Fibroblast of skin of left biceps (primary cell): ENCODE measurements at places on chromosomes 2 and 18.

GRCh38 chr2:138700716-138701115 lies 79.5 kb downstream of the NXPH2 start:
- no peak for DNase-seq

DNA sequence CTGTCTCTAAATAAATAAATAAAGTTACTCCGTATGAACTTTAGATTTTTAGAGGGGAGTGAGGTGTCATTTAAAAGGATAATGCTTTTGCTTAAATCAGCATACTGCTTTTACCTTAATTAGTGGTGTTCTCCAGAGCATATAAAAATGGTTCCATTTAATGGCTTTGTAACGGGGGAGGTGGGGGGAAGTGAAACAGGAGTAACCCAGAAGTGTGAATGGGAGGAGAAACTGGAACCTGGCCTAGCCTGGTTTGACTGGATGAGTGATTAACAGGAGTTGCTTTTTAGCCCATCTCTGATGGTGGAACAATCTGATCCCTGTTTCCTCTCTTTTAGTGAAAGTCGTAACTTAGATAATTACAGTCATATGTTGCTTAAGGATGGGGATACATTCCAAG lies 1.6 kb downstream of the CNDP2 start:
- DNase-seq = no peak

DNA sequence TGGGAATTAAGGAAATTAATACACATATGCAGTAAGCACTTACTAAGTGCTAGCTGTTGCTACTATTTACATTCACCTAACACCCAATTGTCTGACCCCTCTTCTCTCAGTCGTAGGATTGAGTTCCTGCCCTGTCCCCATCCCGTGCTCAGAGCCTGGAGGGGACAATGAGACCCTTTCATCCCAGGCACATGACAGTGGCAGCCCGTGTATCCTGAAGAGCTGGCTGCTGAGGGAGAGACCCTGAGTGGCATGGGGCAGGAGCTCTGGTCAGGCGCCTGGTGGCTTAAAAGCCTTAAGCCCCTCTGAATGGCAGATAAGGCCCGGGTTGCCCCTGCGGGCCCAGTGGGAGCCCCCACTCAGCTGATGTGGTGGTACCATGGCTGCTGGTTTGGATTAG lies 99.0 kb downstream of the DYSF start:
- no peak for DNase-seq

DNA sequence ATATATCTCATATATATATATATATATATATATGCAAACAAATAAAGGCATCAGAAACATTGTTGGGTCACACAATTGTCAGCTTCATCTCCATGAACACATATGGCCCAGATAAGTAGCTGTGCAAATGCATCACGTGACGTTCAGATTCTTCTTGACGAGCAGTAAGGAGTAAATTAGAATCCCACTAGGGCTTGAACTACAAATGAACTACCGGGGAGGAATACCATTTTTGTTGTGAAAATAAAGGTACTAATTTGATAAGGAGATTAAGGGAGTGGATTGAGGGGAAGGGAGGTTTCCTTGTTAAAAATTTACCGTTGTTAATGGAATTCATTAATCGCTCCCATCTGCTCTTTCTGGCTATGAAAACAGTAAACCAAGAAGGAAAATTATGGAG lies 186.5 kb upstream of the COPS8 start:
- DNase-seq = no peak

DNA sequence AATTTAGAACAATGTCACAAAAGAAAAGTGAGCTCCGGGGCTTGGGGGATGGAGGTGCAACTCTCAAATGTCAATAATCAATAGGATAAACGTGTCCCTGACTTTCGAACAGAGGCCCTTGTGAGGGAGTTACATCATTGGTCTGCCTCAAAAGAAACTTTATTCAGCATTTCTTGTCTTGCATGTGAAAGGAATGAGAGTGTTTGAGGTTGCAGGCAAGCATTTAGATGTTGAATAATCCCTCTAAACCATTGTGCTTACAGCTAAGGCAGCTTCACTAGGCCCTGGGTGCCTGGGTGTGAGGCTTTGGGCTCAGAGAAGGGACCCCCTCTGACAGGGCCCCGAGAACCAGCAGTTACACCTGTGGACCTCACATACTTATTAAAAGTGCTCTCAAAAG lies 28.6 kb upstream of the FHL2 start:
- DNase-seq = no peak

DNA sequence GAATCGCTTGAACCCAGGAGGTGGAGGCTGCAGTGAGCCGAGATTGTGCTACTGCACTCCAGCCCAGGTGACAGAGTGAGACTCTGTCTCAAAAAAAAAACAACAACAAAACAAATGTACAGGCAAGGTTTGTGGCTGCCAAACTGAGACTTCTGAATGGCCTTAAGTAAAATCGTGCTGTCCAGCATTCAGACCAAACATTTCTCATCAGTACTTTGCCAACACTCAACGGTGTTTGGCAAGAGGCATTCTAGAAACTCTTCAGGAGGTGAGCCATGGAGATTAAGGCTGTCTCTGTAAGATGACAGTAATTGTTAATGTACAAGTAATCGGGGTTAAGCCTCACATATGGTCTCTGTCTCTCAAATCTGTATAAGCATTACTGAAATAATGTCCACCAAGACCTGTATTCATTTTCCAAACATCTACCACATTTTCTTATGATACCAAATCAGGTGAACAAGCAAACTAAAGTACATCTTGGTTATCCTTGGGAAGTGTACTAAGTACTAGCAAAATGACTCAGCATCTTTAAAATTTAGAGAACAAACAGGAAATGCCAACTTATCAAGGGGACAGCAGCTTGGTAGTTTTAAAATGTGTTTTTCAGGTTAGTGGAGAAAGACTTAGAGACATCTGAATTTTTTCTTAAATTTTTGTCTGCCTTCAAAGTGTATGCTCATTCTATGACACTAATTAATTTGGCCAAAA lies 29.3 kb downstream of the SERPINE2 start:
- no peak for DNase-seq

GRCh38 chr18:62768558-62768943 lies 53.2 kb downstream of the PHLPP1 start:
- no peak for DNase-seq

DNA sequence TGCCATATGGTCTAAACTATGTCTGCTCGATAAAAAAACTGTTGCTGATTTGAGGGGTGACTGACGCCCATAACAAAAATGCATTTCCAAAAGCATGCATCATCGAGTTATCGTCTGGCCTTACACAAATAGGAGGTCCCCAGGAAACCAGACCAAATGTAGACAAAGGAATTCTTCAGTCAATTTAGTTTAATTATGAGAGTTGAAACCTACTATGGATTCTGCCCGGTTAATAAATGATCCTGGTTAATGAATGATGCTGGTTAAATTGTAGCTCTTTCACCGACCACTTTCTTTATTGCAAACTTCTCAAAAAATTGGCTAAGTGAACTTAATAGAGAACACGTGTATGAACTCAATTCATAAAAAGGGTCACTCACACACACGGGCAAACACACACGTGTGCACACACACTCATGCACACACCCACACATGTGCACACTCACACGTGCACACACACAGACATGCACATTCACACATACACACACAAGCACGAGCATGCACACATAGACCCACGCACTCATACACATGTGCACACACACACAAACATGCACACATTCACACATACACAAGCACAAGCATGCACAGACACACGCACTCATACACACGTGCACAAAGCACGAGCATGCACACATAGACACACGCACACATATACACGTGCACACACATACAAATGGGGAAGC lies 59.0 kb upstream of the SALL3 start:
- DNase-seq = no peak

GRCh38 chr18:1648712-1649111 lies 744.0 kb downstream of the ADCYAP1 start:
- DNase-seq = no peak

- DNase-seq = no peak
Measured at GRCh38 chr2:240155048-240155744, 14.7 kb upstream of the OTOS start.

GRCh38 chr18:8065284-8065683 lies 498.2 kb downstream of the PTPRM start:
- DNase-seq = no peak
